NCI-H2081 treated with DMSO at 0.1 percent for 48 hours (cell line): ENCODE measurements at places on chromosomes 7 and 10.
A peak's percentile ranks its signal among the peaks of the same experiment; 100 is the strongest.

DNA sequence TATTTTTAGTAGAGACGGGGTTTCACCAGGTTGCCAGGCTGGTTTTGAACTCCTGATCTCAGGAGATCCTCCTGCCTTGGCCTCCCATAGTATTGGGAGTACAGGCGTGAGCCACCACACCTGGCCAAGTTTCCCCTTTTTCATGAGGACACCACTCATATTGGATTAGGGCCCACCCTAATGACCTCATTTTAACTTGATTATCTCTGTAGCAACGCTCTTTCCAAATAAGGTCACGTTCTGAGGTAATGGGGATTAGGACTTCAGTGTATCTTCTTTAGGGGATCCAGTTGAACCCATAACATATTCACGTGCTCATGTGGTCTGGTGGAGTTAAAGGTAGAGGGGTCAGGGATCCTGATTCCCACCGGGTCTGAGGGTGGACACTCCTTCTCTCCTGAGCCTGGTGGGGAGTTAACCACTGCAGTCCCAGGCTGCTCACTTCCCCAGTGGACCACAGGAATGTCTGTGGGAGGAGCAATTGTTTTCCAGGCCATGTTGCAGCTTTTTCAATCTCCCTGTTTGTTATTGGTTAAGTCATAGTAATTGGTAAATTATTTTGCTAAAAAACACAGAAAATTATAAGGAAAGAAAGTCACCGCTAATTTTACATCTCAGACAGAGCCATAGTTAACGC, 130.5 kb downstream of the GRK5 start:
- DNase-seq, result no peak

DNA sequence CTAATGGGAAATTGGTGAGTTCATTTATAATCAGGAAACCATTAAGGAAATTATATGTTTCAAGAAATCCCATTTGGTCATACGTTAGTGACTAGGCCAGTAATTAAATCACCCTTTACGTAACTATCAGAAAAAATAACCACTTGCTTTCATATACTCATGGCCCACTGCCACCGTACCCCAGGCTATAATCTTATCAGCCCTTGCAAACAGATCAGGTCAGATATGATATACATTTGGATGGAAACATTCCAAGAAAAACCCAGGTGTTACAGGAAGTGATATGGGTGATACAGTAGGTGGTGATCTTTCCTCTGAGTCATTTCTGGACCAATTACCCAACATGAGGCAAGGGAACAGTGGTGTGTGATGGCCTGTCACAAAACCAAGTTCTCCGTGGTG, 481.0 kb upstream of the SEMA3A start:
- peak; percentile 94 for DNase-seq

GRCh38 chr10:93190372-93190771, 116.7 kb downstream of the CYP26A1 start:
- DNase-seq, result no peak

DNA sequence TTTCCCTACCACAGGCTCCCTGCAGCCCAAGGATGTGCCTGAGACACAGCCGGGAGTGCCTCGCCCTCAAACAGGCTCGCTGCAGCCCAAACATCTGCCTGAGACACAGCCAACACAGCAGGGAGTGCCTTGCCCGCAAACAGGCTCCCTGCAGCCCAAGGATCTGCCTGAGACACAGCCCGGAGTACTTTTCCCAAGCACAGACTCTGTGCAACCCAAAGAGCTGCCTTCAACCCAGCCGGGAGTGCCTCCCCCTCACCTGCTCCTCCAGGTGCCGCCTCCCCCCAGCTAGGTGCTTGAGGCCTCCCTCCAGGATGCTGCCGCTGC, 42.9 kb downstream of the ANTXRL start:
- no peak for DNase-seq

- DNase-seq, result peak; percentile 63
Measured at GRCh38 chr7:90455163-90456030, 14.0 kb upstream of the PTTG1IP2 start.

- no peak for DNase-seq
Measured at GRCh38 chr7:47580811-47581331, 1.0 kb downstream of the TNS3 start.
